ENCODE measurements at places on chromosomes 6 and 20.
A peak's percentile ranks its signal among the peaks of the same experiment; 100 is the strongest.

DNA sequence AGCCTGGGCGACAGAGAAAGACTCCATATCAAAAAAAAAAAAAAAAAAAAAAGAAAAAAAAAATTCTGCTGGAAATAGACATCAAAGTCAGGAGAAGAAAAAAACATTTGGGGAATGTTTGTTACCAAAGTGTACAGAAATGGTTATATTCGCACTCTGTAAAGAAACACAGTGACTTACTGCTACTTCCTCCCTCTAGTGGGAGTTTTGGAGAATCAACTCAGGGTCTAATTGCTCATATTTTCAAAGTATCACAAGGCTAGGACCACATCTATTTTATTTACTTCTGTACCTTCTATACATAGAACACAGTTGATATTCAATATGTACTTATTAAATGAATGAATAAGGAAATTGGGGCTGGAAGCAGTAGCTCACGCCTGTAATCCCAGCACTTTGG is 24.4 kb downstream of the ARG1 start:
- no peak for DNase-seq

GRCh38 chr6:4446982-4447381 is 311.6 kb upstream of the ECI2 start:
- no peak for DNase-seq

GRCh38 chr20:20448881-20449280 is 81.0 kb downstream of the INSM1 start:
- DNase-seq = no peak

- DNase-seq = peak; percentile 89
Measured at GRCh38 chr6:5302220-5302946, 41.1 kb downstream of the FARS2 start.

DNA sequence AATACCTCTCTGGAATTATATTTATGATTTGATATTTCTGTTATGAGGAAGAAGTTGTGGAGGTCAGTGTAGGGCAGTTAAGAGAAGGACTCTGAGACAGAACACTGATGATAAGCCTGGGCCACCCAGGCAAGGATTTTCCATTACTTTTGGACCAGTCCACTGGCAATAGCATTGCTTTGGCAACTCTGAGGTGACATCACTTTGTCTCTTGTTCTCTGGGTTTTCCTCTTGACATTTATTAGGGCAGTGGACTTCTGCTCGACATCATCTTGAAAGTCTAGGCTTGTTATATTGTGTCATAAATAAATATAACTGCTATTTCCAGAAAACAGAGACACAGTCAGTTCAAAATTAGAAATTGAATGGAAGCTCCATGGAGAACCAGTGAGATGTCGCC is 268.0 kb downstream of the SMOC2 start:
- DNase-seq = no peak

DNA sequence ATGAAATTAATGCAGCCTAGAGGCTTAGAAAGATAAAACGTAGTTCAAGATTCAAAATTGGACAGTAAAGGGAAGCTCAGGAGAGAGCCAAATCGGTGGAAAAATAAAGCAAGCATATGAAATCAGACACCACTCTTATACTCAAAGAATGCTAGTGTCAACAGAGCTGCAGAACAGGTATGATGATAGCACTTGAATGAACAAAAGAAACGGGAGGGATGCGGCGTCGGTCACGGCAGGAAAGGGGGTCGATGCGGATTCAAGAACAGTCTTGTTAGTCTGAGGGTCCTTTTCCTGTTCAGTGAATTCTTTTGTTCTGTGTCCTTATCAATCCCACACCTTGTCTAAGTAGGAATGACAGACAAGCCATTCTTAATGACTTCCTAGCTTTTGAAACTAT is 114.4 kb downstream of the FOXC1 start:
- no peak for DNase-seq

GRCh38 chr6:797479-798077 is 104.6 kb upstream of the EXOC2 start:
- DNase-seq = peak; percentile 8

- no peak for DNase-seq
Measured at GRCh38 chr20:40957265-40957760, 71.3 kb upstream of the TOP1 start.

DNA sequence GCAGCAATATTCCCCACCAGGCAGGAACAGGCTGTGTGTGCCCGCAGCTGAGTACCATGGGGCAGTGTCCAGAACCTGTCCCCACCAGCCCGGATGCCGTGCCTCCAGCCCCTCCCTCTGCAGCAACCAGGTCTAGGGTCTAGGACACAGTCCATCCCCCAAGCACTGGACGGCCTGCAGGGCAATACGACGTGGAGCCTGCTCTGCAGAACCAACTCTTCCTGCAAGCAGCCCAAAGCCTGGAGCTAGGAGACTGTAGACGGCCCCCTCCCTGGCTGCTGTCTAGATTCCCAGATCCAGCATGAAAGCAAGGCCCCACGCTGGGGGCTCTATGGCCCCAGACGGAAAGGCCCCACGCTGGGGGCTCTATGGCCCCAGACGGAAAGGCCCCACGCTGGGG is 128.2 kb upstream of the AFDN start:
- DNase-seq = no peak

DNA sequence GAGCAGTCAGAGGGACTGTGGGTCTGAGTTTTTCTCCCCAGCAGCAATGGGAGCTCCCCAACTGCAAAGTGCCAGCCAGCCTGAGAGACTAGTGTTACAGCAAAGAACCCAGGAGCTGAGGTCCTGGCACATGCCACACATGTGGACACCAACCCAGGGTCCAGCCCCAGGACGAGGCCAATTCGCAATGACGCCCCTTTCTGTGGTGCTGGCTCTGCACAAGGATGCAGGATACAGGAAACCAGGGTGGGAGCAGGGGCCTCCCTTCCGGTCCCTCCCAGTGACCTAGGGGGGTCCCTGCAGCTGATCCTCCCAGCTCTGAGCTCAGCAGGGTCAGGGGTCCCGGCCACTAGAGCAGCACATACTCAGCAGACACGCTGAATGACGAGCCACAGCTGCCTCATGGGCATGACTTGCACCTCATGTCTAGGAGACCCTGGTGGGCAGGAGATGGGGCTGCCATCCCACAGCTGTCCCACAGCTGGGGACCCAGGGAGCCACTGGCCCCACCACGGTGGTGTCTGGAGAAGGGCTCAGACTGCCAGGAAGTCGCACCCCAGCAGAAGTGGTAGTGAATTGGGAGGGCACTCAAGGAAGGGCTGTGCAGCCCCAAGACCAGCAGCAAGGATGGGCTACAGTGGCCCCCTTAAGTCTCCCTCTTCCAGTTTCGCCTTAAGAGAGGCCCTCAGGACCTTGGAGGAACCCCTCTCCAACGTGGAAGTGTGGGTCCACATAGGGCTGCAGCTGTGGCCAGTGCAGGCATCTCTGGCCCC is 3.6 kb downstream of the ARFRP1 start:
- DNase-seq = no peak

- no peak for DNase-seq
Measured at GRCh38 chr6:37514837-37515236, 15.1 kb upstream of the CCDC167 start.

GRCh38 chr20:59365611-59366285 is 65.3 kb downstream of the EDN3 start:
- DNase-seq = no peak

- no peak for DNase-seq
Measured at GRCh38 chr20:25553819-25554296, 31.5 kb downstream of the NINL start.

DNA sequence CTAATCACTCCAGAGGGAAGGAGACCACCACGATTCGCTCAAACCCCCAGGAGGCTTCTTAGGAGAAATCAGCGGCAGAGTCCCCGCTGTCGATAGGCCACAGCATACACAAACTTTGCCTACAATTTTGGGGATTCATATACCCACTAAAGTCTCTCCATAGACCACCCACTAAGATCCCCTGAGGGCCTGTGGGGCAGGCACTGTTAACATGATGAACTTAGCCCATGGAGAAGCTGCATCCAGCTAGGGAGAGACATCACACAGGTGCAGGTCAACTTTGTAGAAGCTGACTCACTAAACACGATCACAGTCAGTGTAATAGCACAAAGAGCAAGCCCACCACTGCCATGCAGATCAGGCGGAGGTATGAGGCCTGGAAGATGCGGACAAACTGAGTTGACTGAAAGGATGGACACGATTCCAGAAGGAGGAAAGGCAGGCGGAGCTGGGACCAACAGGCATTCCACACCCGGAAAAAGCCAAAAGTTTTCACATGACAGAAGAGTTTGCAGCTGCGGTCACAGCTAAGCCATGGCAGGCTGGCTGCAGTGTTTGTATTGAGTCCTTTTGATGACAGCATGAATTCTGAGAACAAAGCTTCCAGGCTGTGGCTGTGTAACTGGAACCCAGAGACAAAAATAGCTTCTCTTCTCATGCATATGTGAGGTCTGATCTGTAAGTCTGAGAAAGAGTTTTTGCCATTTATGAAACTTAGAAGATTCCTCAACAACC is 75.7 kb upstream of the QKI start:
- DNase-seq = no peak

DNA sequence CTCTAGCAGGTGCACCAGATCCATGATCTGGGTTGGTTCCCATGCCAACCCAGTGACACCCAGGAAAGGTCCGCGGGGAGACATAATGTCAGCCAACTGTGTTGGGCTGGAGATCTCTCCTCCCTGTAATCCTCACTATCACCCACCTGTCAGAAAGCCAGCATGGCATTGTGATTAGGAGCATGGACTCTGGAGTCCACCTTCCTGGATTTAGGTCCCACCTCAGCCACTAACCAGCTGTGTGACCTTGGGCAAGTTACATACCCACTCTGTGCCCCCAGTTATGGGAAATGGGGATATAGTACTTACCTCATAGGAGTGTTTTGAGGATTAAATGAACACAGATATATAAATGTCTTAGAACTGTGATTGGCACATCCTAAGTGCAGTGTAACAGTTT is 97.9 kb downstream of the ZDHHC14 start:
- DNase-seq = no peak

GRCh38 chr20:10242166-10242565 is 23.5 kb downstream of the SNAP25 start:
- no peak for DNase-seq

DNA sequence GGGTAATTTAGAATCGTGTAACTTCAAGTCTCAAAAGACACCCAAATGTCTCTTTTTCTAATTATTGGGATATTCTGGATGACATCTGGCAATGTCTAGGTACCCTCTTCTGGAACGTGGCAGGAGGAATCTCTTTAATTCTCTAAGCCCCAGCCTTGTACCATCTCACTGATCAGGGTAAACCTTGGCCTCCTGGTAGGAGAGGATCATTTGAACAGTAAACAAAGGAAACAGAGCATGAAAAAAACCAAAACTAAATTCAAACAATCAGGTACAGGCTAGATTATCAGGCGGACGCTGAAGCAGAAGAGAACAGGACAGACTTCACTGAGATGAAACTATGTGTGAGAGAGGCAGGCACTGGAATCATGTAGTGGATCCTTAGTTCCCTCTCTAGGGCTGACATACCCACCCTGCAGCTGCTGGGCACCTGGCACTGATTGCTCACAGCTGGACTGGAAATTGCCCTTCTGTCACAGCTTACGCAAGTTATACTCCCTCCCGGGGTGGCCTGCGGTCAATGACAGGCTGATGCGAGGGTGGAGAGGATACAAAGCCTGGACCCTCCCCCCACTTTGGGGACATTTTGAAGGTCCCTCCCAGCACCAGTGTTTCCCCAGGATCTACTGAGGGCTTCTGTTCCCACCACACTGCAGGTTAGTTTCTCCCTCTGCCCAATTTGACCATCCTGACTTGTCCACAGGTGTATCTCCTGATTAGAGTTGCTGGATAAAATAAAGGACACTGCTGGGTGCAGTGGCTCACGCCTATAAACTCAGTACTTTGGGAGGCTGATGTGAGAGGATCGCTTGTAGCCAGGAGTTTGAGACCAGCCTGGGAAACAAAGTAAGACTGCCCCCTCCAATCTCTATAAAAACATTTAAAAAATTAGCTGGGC is 20.6 kb upstream of the ZBTB24 start:
- DNase-seq = no peak

GRCh38 chr20:8357703-8358102 is 225.6 kb downstream of the PLCB1 start:
- DNase-seq = no peak

GRCh38 chr6:143498428-143498827 is 13.1 kb downstream of the FUCA2 start:
- DNase-seq = no peak

- DNase-seq = no peak
Measured at GRCh38 chr6:136335736-136336363, 46.2 kb upstream of the BCLAF1 start.

DNA sequence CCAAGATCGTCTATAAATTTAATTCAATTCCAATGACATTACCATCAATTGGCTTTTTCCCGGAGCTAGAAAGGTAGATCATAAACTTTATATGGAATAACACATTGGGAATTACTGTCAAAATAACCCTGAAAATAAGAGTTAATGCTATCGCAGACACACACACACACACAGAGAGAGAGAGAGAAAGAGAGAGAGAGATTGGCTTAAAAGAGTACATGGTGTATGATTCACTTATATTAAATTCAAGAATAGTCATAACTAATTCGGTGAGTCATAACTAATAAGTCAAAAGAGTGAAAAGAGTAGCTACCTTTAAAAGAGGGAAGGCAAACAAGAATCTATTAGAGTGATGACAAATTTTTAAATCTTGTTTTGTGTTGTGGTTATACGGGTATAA is 425.5 kb downstream of the TBC1D32 start:
- no peak for DNase-seq

- no peak for DNase-seq
Measured at GRCh38 chr6:85672623-85673022, 29.9 kb upstream of the SYNCRIP start.

- no peak for DNase-seq
Measured at GRCh38 chr20:37396416-37397075, 50.6 kb downstream of the SRC start.

DNA sequence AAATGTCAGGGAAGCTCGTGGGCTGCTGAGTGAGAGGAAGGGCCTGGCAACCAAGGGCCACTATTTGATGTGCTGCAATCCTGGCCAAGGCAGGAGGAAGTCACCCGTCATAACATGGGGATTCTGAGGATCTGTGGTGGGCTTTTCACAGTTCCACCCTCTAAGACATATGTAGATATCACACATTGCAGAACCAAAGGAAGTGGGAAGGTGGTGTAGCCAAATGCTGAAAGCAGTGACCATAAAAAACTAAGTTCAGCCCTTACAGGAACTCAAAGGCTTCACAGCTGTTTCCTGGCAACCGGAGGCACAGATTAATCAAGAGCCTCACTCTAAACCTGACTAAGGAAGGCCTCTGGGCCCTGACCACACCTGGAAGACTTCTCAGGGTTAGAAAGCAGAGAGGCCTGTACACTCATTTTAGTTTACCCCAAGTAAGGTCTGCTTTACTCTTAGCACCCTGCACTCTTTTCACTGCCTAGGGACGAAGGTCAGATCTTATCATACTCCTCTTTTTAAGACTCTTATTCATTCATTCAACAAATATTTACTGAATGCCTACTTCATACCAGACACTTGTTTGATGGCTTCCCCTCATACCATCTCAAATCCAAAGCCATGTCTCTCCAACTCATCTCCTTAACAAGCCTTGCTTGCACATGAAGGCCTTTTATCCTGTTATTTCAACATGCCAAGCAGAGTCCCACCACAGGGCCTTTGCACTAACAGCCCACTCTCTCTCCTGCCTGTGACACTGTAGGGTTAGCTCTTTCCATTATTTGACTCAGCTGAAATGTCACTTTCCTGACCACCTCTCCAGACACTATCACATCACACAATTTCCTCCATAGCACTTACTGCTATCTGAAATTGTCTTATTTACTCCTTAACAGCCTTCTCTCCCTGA is 2.6 kb downstream of the UBE2V1 start:
- DNase-seq = no peak

GRCh38 chr20:12573442-12573841 is 435.3 kb upstream of the SPTLC3 start:
- DNase-seq = no peak

All from GM12864 (cell line).